ENCODE measurements at places on chromosomes 3 and 15.

GRCh38 chr15:101288905-101289513 lies 6.0 kb downstream of the SNRPA1 start:
- no peak for DNase-seq

- DNase-seq: no peak
These were observed 10.9 kb downstream of the CELSR3 start for GRCh38 chr3:48651771-48652170.

- no peak for DNase-seq
These were observed 111.6 kb upstream of the TBL1XR1 start for GRCh38 chr3:177308911-177309310.

DNA sequence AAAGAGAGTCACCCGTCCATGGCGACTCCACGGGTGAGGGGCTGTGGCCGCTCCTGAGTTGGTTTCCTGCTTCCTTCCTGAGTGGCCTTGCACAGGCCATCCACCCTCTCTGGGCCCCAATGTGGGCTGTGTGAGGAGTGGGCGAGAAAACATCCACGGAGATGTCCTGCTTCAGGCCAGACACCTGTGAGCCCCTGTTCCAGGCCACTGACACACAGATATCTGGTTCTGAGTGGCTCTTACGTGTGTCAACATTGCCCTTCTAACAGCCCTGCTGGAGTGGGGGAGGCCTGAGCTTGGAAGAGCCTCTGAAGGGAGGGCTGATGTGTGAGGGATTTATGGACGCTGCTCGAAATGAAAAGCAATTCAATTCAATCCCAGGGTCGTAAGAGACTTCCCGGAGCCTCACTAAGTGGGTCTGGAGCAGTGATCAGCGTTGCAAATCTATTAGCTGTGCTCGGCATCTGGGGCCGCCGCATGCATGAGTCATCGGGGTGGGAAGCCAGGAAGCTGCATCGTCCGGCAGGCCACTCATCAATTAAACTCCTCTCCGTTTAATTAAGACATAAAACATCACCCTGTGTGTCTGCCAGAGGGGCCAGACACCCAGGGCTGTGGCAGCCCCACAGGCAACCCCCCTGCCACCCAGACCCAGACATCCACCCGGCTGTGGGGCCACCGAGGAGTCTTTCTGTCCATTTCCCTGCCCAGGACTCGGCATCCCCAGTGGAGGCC lies 20.0 kb upstream of the PRR23E start:
- no peak for DNase-seq

DNA sequence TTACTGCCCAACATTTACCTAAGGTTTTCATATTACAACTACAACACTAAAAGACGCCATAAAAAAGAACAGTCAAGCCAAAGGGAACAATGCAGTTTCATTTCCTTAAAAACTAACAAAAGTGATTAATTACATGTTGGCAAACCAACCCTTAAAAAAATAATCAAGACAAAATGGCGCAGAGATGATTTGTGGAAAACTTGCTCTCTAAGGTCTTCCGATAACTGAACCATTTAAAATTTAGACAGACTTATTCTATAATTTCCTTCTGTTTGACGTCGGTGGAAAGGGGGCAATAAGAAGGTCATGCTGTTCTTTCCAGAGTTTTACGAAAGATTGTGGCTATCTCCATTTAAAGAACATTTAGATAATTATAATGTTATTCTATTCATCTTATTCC lies 87.6 kb downstream of the RYK start:
- no peak for DNase-seq

DNA sequence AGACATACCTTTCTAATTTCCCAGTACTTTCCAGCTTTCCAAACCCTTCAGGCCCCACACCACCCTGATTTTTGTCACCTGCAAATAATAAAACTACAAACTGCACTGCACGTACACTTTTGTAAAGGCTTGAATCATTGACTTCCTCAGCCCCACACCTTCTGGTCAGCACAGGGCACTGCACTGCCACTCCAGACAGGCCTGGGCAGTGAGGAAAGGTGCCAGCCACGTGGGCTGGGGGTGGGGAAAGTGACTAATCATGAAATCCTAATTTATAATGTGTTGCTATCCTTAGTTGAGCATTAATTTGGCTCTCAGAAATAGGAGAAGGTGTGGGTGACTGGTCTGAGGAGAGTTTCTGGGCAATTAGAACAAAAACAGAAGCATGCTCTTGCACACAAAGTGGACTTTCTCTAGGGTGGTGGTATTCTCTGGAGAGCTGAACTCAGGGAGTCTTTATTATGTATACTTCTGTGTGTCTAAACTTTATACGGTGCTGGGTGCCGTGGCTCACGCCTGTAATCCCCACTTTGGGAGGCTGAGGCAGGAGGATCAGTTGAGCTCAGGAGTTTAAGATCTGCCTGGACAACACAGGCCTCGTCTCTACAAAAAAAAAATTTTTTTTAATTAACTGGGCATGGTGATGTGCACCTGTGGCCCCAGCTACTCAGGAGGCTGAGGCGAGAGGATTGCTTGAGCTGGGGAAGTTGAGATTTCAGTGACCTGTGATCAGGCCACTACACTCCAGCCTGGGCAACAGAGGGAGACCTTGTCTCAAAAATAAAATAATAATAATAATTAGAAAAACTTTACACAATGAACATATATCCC lies 58.2 kb upstream of the FLNB start:
- no peak for DNase-seq

DNA sequence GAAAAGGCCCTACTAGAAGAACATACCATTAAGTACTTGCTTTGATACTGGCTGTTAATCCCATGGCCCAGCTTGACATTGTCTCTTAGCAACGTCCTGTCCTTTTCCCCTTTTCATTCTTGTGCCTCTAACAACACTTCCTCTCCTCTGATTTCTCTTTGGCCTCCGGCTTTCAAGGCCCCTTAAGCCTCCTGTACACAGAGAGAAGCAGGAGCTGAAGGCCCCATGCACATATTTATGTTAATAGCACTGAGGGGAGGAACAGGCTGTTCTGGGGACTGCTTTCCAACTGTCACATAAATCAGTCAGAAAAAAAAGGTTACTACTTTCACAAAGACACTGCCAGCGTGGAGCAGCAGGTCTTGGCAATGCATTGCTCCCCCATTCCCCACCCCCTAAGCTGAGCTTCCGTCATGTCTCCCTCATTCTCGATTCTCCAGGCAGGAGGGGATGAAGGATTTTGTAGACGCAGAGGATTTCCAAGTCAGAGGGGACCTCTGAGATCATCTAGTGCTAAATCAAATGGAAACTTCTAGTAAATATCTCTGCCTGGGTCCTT lies 257.4 kb upstream of the ADAMTS9 start:
- no peak for DNase-seq

DNA sequence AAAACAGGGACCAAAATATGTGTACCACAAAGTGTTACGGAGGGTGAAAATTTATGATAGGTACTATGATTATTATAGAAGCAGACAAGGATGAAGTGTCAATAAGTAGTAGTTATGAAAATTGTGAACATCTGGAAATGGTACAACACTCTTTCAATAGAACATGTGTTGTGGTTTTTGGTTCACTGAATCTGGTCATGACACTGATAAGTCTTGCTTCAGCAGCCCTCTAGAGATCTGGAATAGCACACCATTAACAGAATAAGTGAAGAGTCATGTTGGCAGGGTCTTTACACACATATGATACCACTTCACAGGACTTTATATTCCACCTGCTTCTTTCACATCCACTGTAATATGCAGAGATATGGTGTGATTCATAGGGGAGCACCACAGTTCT lies 985.2 kb upstream of the SEMA6D start:
- DNase-seq: no peak

DNA sequence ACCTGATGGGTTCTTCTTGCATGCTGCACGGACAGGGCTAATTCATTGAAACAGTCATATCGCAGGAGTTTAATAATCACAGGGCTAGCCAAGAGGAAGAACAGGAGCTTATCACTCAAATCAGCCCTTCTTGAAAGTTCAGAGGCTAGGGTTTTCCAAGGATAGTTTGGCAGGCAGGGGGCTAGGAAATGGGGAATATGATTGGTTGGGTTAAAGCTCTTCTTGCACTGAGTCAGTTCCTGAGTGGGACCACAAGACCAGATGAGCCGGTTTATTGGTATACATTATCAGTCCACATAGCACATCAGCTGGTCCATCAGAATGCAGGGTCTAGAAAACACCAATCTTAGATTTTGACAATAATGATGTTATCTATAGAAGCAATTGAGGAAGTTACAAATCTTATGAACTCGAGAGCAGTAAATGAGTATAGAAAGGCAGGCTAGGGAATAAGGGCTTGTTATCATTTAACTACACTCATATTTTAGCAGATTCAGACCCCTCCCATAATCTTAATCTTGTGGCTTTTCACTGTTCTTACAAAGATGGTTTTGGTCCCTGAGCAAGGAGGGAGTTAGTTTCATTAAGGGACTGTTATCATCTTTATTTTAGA lies 58.1 kb upstream of the SLC25A36 start:
- DNase-seq: no peak

DNA sequence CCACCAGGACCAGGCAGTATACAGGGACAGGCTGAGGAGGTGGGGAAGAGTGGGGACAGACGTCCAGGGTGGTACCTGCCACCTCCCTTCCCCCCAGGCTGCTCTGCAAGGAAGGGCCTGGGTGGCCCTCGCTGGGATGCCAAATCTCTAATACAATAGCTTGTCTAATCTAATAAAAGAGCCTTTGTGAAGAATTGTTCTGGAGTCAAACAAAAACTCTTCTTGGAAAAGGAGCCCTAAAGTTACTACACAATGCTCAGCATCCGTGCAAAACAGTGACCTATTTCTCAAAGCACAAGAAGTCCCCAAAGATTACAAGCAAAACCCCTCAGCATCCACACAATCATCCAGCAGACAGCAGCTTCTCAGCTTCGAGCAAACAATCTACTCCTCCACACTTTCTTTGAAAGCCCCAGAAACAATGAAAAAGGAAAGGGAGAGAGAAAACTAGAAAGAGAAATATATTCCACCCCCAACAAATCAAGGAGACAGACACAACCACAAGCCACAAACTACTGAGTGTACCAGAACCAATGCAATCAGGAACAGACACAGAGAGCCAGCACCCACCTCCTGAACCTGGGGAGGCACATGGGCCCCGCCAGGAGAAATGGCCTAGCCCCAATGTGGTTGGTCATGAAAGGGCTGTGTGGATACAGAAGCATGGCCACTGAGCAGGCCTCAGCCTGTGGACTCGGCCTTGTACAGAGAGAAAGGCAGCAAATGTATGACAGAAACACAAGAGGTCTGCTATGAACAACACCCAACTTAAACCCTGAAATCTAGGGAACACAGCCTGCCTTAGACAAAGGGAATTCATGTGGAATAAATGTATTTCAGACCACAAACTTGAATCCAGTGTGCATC lies 177.1 kb upstream of the CHRNA7 start:
- DNase-seq: no peak

DNA sequence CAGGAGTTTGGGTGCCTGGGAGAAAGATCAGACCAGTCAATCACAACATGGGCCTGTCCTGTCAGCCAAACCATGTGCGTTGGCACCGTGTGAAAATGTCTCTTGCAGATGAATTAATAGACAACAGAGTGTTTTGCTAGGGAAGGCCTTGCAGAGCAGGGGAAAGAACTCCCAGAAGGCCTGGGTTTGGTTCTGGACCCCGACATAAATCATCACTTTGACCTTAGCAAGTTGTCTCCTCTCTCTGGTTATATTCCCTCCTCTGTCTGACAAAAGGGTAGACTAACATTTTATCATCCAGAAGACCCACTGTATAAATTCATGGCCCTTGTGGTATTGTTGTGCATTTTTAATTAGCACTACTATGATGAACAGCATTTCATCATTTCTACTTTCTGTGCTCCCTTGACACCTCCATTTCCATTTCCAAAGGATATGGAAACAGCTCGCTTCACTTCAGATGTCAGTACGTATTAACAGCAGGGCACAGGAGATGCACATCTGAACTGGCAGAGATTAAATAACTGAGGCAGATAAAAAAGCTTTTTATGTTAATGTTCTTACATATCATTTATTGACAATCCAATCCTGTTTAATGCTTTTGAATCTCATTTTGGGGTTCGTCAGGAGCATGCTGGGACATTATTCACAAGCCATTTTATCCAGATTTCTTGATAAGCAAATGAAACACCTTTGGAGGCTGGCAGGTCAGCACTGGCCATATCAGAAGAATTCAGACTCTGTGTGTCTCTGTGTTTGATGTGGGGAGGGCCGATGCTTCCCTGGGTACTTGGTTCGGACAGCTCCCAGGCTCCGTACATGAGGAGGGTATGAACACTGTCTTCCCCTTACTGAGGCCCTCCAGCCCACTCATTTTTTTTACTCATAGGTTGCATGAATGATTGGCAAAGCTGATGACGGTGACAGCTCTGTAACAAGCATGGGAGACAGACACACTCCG lies 28.2 kb upstream of the IL12A start:
- DNase-seq: no peak

DNA sequence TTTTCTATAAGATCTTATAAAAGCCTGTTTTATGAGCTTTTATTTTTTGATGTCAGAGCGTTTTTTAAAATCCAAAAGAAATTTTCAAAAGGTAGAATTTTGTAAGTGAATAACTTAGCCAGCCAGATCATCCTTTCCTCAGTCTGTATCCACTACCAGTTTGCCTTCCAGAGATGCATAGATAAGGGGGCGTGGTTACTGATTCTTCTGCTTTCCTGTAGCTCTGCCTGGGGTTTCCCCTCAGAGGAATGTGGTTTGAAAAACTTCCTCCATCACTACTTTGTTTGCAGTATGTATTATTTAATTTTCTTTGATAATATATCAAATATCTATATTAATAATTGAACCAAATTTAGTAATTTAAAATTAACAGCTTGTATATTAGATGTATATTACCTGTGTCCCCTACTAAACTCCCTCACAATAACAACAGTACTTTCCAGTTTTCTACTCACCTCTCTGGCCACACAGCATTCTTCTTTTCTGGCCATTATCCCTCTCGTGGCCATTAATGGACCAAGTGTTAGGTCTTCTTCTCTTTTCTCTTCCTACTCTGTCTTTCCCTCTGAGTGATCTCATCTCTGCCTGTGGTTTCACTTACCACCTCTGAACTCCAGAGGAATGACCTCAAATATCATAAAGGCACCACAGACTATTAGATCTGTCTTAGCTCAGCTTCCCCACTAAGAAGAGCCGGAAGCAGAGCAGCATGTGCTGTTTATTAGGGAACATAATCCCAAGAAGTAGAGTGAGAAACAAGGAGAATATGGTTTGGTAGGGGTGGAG lies 239.7 kb downstream of the UBE2E2 start:
- no peak for DNase-seq

DNA sequence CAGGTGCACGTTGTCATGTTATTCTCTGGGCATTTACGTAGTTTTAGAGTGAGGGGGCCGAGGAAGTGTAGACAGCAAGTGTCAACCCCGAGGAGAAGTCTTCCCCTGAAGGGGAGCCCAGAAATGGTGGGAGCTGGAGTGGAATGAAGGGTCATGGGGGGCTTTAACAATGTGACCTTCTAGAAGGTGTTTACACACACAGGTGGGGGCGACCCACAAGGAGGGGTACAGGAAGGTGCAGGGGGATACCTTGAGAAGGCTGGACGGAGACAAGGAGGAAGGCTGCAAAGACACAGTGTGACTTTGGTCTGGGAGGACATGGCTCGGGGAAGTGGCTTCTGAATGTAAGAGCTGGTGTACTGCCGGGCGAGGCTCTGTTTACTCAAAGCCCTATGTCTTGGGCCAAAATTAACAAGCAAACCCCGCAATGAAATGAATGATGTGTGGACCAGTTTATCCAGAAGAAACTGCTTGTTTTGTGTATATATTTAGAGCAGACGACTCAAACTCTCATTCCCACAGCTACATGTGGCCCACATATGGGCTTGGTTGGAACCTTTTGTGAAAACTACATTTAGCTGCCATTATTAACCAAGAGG lies 18.7 kb downstream of the TRPM1 start:
- no peak for DNase-seq
